ENCODE measurements at places on chromosomes 11 and 22.

GRCh38 chr11:74072286-74072685 lies 63.4 kb upstream of the UCP3 start:
- DNase-seq, result peak; percentile 51

- no peak for DNase-seq
Measured at GRCh38 chr11:36467916-36468315, 42.2 kb downstream of the TRAF6 start.

DNA sequence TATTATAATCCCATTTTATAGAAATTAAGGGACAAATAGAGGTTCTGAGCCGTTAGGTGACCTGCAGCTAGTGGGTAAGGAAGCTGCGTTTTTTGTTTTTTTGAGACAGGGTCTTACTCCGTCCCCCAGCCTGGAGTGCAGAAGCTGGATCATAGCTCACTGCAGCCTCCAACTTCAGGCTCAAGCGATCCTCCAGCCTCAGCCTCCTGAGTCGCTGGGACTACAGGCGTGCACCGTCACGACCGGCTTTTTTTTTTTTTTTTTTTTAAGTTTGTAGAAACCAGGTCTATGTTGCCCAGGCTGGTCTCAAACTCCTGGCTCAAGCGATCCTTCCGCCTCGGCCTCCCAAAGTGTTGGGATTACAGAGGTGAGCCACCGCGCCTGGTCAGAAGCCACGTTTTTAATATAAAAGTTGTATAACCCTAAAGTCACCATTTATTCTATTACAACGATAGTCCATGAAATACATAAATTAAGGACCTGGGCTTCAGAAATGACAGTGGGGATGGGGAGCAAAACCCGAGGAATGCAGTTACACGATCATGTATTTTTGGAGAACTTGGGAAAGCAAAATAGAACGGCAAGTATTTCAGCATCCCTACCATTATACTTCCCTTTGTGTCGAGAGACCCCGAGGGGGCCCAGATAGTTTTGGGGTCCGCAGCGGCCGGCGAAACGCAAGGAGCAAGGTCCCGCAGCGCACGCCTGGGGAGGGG lies 638 bp downstream of the SAAL1 start:
- no peak for DNase-seq

DNA sequence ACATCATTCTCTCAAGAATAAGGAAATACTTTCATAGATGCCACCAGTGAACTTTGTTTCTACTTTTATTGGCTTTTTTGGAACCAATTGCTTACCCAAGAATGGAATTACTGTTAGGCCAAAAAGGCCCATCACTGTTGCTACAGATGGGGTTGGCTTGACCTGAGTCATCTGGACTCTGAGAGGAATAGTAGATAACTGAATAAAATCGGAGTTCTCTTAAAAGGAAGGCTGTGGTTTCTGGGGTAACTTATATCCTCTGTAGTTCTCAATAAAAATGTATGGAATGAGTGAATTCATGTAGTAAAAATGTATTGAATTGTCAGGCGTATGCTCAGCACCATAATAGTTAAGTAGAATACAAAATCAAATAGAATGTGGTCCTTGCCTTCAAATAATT lies 56.6 kb downstream of the ARHGEF12 start:
- no peak for DNase-seq

- DNase-seq, result no peak
Measured at GRCh38 chr22:49548356-49549202, 279.1 kb downstream of the BRD1 start.

- no peak for DNase-seq
Measured at GRCh38 chr11:88122956-88123355, 52.3 kb downstream of the RAB38 start.

DNA sequence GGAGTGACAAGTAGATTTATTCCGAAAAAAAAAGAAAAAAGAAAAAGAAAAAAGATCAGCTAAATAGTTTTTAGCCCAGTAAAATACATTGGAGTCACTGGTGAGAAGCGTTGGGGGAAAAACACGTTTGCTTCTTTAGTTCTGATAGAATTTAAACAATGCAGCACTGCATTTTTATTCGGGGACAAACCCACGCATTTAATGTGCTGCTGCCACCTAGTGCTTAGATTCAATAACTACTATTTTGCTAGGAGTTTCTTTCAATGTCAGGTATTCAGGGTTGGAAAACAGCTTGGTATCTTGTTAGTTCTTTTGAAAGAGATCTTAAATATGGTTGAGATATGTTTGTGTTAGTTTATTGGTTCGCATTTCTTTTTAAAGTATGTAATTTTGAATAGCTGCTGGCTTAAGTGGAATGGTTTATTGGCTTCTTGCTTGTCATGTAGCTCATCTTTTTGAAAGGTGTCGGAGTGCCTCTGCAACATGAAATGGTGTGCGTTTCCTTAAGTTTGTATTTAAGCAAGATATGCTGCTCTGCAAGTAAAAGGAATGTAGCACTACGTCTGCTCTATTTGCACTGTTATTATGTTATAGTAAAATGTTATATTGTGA lies 41.9 kb downstream of the SVIP start:
- peak; percentile 50 for DNase-seq

- DNase-seq, result no peak
Measured at GRCh38 chr11:3222003-3222855, 3.6 kb upstream of the MRGPRG start.
